A673 (cell line): ENCODE measurements at places on chromosomes 1 and 21. TPM values are rescaled to one million over a fixed set of nuclear protein-coding genes. Genes with fewer than 3 reads are reported as not detected.

MPZ gene
- 2.6 and 2.8 TPM in 2 replicates for total RNA-seq

MEX3A gene
- 90.0 and 92.5 TPM in 2 replicates for total RNA-seq

LCE1D gene
- total RNA-seq, result not detected in 2 replicates

OR2L2 gene
- total RNA-seq, result 0.13 TPM in 1 of 2 replicates, not detected in the other

FNDC5 gene
- total RNA-seq, result 1.2 and 1.3 TPM in 2 replicates

TRIM63 gene
- not detected in 2 replicates for total RNA-seq

S100A13 gene
- total RNA-seq, result 11.0 and 18.0 TPM in 2 replicates

RPTN gene
- total RNA-seq, result not detected in 2 replicates

COL16A1 gene
- total RNA-seq, result 26.6 and 35.7 TPM in 2 replicates

HCN3 gene
- total RNA-seq, result 11.3 and 12.2 TPM in 2 replicates

PLD5 gene
- 6.9 and 9.2 TPM in 2 replicates for total RNA-seq

CLDN17 gene
- not detected in 2 replicates for total RNA-seq

SZT2 gene
- total RNA-seq, result 27.9 and 34.6 TPM in 2 replicates

FMO2 gene
- total RNA-seq, result 0.20 TPM in 1 of 2 replicates, not detected in the other

ACP6 gene
- 14.4 and 15.3 TPM in 2 replicates for total RNA-seq

NAXE gene
- total RNA-seq, result 125 and 138 TPM in 2 replicates

OR2L5 gene
- not detected in 2 replicates for total RNA-seq

TUFT1 gene
- total RNA-seq, result 2.6 and 4.4 TPM in 2 replicates

NR5A2 gene
- total RNA-seq, result not detected in 2 replicates

DNTTIP2 gene
- total RNA-seq, result 78.4 and 102 TPM in 2 replicates

ACTL8 gene
- 0.28 and 0.31 TPM in 2 replicates for total RNA-seq

SPRTN gene
- 21.6 and 27.2 TPM in 2 replicates for total RNA-seq

TAS1R3 gene
- 0.21 and 0.39 TPM in 2 replicates for total RNA-seq
